ENCODE measurements at places on chromosomes 7 and 10.

- no peak for DNase-seq
Observed at GRCh38 chr7:6193709-6194108, 78.7 kb downstream of the CYTH3 start.

DNA sequence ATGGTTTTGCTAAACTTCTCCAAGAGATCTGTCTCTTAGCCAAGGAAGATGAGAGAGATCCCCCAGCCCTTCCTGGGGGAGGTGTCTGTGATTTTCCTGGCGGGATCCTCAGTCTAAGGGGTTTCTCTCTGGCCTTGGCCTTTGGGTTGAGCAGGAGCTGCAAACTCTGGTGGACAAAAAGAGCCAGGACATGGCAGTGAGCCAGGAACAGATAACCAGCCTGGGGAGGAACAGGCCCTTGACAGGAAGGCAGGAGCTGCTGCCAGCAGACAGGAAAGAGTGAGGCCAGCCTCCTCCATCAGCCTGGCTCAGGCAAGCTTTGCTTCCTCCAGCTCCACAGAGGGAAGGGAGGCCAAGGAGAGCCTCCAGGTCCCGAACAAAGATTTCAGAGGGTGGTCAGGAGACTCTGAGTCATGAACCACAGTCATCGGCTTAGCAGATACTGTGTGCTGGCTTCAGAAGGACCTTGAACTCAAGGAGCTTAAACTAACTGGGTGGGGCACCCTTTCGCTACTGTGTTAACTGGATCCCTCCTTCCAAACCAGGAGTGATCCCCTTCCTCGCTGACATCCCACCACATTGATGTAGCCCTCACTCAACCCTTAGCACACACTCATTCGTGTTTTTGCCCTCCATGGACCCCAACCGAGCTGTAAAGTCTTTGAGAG is 34.7 kb downstream of the DDIT4 start:
- DNase-seq: peak; percentile 72

- DNase-seq: peak; percentile 55
Observed at GRCh38 chr10:60942788-60943315, 1.1 kb downstream of the RHOBTB1 start.

- DNase-seq: no peak
Observed at GRCh38 chr7:54622696-54623309, 80.6 kb downstream of the VSTM2A start.

GRCh38 chr7:120307991-120308545 is 35.1 kb downstream of the KCND2 start:
- DNase-seq: no peak

DNA sequence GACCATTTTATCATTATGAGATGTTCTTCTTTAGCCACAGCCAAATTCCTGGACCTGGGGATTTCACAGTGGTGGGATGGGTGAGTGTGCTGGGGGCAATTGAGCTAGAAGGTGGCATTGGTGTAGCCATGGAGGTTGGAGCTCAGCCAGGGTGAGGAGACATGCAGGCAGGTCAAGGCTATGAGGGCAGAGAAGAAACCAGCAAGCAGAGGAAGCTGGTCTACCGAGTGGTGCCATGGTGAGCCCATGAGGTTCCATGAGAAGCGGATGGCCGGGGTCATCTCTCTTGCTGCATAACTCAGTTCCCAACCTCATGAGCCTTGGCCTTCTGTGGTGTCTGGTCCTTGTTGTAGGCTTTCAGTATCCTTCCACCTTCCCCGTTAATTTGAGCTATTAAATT is 91.4 kb downstream of the CARD11 start:
- no peak for DNase-seq

DNA sequence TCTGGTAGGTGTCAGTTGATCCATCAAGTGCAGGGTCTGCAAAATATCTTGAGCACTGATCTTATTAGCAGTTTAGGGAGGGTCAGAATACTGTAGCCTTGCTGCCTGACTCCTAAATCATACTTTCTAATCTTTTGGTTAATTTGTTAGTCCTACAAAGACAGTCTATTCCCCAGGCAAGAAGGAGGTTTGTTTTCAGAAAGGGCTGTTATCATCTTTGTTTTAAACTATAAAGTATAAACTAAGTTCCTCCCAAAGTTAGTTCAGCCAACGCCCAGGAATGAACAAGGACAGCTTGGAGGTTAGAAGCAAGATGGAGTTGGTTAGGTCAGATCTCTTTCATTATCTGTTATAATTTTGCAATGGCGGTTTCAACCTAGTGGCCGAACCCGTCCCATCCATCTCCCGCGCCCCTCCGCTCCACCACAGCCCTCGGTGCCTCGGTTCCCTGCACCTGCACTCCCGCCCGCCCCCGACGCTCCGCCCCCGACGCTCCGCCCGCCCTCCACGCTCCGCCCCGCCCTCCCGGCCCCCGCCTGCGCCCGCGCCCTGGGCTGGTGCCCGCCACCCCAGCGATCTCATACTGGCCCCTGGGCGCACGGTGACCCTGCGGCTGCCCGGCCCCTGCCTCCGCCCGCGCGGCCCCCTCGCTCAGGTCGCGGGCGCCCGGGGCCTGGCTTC is at the start of gene ADCK2:
ADCK2 (plus strand) TSS at position 564 of the 681 bp plus-strand sequence. CDS start 386 bp downstream, outside the sequence.
- no peak for DNase-seq

DNA sequence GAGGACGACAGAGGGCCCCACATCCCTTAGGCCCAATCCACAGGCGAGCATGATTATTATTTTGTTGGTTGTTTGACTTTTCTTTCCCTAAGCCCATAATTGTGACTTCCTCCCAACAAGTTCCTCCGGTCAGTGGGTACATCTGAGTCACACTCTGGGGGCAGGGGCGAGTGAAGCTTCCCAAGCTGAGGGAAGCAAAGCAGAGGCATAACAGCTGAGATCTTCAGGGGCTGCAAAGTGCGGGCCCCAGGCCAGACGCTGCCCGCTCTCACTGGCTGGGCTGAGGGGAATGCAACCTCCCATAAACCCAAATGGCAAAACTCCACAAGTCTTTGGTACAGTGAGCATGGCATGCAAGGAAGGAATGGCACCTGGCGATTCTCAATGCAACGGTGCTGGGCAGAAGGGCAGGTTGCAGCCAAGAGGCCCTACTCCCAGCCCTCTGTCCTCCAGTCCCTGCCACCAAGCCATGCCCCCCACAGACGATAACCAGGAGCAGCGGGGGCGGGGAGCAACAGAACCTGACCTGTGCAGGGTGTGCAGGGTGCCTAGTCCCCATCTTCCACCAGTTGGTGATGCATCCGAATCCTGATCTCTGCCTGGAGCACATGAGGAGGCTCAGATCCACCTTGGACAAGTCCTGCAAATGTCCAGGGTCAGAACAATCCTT is 25.3 kb downstream of the TNS3 start:
- no peak for DNase-seq

DNA sequence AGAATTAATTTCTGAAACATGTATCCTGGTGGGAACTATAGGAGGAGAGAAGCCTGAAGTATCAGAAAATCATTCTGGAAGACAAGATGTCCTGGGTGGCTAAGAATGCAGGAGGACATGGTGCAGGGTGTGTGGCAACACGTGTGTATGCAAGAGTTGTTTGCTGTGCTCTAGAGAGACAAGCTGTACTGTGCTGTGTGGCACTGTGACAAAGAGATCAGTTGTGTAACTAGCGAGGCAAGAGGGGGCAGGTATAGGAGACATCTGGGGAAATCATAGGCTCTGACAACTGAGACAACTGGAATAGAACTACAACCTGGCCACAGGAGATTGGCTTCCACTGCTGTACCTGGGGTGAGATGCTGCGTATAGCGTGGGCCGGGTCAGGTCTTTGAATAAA is 9.3 kb downstream of the ITGA8 start:
- no peak for DNase-seq

GRCh38 chr10:5467207-5467535 is 32.2 kb downstream of the CALML5 start:
- DNase-seq: peak; percentile 23

- DNase-seq: no peak
Observed at GRCh38 chr7:44274623-44274975, 50.8 kb downstream of the CAMK2B start.

Data from fibroblast of skin of abdomen (primary cell).